Activated CD4-positive, alpha-beta T cell treated with anti-CD3 and anti-CD28 coated beads for 24 hours (primary cell): ENCODE measurements at places on chromosomes 5 and 9.

DNA sequence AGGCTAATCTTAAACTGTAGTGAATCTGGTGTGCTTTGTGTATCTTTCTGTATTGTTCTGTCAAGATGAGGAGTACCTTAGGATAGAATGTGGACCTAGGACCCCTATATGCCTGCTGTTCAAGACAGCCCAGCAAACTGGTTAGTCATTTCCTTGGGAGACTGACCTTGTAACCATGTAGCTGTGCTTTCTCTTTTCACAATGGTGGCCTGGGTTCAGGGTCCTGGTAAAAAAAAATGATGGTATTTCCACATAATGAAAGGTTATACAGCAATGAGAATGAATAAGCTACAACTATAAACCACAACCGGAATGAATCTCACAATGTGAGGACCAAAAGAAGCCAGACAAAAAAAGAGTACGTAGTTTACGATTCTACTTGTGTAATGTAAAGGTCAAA lies 36.4 kb upstream of the F2RL1 start:
- no peak for DNase-seq

GRCh38 chr5:76710991-76711390 lies 4.9 kb upstream of the F2R start:
- no peak for DNase-seq

GRCh38 chr9:90308691-90309090 lies 333.9 kb downstream of the DIRAS2 start:
- no peak for DNase-seq

DNA sequence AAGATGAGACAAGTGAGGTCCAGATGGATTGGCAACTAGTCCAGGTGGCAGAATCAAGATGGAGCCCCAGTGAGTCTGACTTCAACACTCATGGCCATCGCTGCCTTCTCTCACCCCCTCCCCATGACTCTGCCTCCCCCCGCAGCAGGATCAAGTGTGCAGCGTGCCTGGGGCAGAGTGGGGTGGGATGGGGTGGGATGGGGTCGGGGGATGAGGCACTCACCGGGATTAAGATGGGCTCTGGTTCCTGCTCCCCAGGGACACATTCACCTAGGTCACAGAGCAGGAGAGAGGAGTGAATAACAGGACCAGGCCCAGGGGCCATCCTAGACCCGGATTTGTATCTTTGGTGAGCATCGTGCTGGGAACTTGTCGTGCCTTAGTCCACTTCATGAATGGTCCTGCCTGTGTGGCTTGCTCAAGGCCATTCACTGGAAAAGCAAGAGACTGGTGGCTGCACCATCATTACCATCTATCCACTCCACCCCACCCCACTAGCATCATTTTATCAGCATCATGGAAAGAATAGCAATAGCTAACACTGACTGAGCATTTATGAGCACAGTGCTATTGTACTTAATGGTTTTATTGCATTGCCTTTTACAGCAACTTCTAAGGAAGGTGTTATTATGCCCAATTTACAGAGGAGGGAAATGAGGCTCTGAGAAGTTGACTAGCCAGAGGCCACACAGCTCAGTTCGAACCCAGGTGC lies 8.5 kb downstream of the AMBP start:
- DNase-seq, result no peak

DNA sequence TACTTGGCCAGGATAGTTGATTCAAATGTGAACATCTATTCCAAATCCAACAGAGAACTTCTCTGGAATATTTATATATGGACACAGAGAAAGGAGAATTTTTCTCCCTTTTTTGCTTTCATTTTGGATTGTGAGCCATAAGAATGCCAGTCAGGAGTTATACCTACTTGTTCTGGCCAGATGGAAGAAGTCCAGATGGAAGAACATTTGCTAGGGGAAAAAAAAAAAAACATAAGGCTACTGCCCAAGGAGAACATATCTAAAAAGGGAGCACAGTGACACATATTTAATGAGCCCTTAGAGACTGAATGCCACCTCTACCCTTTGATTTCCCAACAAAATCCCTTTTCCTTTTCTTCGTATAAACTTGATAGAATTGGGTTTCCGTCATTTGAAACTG lies 61.7 kb upstream of the PPP2R2B start:
- DNase-seq, result no peak

DNA sequence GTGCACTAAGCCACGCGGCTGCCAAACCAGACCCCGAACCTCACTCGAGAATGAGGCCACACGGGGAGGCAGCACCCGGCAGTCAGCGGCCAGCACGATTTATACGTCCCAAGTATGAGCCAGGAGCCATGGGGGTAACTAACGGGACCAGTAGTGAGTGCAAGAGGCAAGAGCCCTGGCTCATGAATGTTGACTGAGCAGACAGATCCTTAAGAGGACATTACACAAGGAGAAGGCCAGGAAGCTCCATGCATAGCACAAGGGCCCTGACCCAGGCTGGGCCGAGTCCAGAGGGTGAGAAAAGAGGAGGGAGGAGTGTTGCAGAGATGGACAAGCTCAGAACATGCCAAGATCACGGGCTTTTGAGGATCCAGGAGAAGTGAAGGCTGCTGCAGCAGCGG lies 58.6 kb upstream of the PHYKPL start:
- DNase-seq, result no peak

DNA sequence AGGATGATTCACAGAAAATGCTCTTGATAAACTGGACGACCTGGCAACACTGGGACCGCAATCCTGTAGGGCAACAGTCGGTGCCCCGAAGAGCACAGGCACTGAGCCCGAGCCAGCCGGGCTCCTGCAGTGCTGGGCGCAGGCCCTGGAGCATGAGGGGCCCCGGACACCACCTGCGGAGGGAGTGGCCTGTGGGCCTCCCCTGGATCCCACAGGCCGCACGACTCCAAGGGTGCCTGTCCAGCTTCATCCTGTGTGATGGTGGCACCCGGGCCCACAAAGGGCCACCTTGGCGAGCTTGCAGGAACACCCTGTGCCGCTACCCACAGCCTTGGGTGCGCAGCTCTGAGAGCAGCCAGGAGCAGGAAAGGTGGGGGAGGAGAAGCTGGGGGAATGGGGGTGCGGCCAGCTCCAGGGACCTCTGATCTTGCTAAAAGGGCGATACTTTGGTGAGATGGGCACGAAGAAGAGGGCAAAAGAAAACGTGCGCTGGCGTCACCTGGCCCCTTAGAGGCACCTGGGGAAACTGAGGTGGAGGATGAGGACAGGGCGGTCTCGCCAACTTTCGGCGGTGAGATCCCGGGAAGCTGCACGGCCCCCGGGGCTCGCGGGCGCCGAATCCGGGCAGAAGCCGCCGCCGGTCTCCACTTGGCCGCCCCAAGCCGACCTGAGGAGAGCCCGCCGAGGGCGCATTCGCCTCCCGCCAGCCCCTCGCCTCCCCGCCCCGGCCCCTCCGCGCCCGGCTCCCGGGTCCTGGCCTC lies 722 bp downstream of the TBC1D9B start:
- DNase-seq, result peak; percentile 5

DNA sequence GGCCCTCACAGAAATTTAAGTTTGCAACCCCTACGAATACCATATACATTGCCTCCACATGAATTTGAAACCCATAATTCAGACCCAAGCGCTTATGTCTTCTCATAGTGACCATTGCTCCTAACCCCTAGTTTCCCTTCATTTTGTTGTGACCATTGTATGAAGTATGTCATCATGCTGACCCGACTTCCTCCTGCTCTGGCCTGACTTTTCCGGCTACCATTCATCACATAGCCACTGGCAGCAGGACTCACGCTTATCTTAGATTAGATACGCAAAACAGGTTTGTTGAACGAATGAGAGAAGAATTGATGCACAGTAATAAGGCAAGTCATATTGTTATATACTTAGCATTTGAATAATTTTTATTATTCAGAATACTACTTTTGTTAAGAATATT lies 345.4 kb downstream of the FBXL17 start:
- no peak for DNase-seq

- DNase-seq, result no peak
Measured at GRCh38 chr9:98667005-98667640, 41.6 kb downstream of the GABBR2 start.

GRCh38 chr9:134053401-134053871 lies 14.4 kb downstream of the BRD3 start:
- no peak for DNase-seq

DNA sequence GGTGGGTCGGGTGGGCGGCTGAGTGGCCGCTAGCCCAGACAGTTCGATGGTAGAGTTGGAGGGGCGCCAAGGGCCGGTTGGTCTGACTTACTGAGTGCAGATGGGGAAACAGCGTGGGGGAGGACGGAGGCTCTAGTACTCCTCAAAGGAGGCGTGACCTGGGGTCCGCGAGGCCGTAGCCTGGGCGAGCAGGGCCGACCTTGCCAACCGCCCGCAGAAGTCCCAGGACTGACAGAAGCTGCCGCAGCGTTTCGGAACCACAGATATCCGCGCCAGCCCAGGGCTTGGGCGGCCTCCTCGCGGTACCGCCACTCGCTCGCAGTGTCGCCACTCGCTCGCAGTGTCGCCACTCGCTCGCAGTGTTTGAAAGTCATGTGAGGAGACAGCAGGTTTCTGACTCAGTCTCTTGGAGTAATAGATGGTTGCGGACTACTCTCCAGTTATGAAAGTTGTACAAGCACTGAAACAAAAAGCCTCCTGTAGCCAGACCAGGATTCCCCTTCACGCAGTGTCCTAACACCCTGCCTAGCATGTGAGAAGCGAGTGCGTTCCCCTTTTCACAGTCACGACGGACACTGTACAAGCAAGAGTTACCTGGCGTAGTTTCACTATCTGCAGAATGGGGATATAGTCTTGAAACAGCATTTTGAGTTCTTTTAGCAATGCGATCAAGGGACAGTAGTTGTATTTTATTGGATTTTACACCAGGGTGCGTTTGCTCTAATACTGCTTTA lies 674 bp downstream of the TMEM38B start:
- DNase-seq, result peak; percentile 23
